ENCODE measurements at places on chromosomes 16 and 17.

DNA sequence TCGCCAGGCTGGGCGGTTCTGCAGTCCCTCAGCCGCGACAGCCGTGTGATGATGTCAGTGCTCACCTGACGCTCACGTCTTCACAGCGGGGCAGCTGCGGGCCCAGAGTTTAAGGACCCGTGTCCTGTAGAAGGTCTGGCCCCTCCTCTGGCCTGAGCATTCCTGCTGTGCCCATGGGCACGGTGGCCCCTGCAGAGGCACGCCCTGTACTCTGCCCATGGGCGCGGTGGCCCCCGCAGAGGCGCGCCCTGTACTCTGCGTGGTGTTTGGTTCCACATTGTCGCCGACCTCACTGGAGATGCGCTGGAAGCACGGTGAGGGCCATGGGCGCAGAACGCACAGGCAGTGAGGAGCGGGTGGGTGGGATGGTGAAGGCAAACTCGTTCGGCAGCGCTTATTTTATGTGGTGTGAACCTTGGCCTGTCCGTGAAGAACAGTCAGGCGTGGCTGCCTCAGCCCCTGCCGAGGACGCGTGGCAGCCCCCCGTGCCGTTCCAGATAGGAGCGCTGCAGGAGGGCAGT is 122.0 kb downstream of the BANP start:
- no peak for DNase-seq

DNA sequence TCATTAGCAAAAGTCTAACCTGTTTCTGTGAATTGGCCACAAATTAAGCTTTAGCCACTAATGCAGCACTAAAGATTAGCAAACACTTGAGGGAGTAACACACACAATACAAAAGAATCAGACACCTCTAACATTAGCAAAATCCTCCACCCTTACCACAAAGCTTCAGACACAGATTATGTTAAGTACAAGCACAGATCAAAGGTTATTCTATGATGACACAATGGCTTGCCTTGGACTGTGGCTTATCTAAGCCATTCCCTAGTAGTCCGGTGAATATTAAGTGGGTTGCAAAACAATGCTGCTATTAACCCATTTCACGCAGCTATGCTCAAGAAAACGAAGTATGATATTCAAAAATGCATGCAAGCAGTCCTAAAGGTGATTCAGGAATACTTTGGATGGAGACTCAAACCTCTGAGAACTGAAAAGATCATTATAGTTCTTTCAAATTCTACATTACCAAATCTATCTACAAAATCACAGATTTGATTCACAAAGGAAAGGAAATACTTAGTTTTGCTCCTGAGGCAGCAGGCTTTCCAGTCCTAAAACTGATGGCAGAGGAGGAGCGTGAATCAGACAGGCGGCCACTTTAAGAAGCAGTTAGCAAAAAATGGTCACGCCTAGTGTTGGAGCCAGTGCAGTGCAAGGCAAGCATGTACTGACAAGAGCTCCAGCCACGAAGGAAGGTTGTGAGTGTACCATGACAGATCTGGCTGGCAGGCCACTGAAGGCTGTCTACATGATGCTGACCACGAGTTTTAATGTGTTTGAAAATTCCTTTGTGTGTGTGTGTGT is 67.2 kb downstream of the PARN start:
- peak; percentile 6 for DNase-seq

GRCh38 chr16:78894886-78895285 is 705.7 kb downstream of the MAF start:
- no peak for DNase-seq

DNA sequence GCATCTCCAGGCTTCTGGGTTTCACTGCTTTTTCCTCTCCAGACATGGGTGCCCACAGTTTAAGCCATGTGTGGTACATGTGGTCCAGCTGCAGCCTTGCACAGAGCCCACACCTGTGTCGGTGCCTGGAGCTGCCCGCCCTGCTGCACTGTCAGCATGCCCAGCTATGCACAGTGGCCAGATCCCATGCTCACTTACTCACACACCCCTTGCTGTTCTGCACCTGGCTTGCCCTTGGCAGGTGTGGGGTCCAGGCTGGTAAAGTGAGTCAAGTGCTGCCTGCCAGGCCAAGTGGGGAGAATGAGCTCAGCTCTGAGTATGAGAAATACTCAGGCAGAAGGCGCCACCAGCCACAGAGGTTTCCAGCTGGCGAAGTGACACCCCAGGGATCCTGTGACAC is 739.9 kb downstream of the CDH11 start:
- no peak for DNase-seq

GRCh38 chr16:19282101-19282500 is 3.4 kb upstream of the CLEC19A start:
- DNase-seq = no peak
